GM04504 (cell line): ENCODE measurements at places on chromosomes 4 and X.

DNA sequence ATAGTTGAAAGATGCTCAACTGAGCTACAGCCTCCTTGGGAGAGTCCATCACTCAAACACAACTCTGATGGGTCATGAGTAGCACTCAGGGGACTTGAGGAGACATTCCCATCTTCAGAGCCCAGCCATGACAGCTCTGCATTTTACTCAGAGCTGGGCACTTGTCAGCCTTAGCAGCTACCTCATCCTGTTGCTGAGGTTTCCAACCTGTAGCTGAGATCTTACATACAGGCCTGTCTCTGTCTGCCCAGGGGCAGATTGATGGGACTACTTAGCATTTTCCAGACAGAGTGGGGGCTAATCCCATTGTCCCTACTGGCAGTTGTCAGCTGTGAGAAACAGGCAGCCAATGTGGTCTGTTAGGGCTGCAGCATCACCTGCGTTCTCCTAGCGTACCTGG lies 3.5 kb downstream of the FHDC1 start:
- DNase-seq, result no peak

DNA sequence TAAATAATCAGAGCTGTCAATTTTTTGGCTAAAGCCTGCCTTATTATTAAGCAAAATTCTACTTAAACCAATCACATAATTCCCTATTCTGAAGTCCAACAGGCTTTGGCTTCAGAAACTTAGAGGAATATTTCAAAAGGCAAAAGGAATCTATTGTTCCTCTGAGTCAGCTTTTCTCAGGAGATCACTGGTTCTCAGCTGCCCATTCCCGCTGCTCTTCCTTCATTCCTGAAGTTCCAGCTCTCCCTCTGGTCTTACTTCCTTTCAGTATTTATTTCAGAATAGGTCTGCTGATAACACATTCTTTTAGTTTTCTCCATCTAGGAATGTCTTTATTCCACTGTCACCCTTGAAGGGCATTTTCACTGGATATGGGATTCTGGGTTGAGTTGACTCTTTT lies 133.7 kb downstream of the SOWAHB start:
- DNase-seq, result no peak

DNA sequence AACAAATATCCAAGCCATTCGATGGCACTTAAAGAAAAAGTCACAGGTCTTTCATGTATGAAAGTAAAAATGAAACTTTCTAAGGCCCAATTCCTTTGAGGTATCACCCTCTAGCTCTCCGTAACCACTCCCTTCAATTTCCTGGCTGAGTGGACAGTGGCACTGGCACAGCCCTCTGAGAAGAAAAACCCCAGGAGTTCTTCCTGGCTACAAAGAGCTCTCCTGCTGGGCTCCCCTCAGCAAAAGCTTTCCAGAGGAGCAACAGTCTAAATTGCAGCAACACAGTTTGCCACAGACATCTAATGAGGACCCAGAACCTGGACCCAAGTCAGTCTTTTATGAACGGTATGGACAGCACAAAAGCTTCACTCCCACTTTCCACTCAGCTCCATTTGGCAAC lies 71.8 kb downstream of the FUNDC1 start:
- no peak for DNase-seq

- no peak for DNase-seq
Observed at GRCh38 chr4:88148560-88148959, 9.9 kb downstream of the ABCG2 start.

DNA sequence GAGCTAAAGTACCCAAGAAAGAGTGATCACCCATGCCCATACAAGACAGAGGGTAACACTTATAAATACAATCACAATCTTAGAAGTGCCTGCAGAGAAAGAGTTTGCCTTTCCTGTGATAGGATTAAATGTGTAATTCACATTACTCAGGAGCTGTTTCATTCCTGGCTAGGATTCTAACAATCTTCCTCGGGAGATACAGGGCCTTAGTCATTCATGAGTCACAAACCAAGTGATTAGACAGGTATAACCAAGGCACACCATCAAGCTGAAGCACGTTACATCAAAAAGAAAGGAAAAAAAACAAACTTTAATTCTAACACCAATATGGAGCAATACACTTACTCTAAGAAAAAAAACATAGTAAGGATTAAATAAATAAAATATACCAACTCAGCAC lies 14.9 kb downstream of the ABCG2 start:
- DNase-seq, result peak; percentile 22

DNA sequence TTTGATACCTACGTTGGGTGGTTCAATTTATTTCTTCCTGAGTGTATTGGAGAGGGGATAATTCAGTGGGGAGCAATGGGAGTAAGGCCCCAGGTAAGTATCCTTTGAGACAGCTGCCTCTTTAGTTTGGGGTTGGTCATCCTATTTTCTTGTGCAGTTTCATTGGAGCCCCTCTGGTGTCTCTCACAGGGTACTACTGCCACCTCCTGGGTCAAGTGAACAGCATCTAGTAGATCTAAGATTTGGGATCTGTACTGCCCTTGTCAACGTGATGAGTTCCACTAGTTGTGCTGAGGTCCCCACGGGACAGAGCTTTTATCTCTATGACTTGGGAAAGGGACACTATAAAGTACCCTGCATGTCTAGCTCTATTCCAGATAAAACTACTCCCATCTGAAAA lies 80.6 kb downstream of the PBDC1 start:
- peak; percentile 7 for DNase-seq

- no peak for DNase-seq
Observed at GRCh38 chrX:38606821-38607220, 45.5 kb downstream of the TSPAN7 start.

DNA sequence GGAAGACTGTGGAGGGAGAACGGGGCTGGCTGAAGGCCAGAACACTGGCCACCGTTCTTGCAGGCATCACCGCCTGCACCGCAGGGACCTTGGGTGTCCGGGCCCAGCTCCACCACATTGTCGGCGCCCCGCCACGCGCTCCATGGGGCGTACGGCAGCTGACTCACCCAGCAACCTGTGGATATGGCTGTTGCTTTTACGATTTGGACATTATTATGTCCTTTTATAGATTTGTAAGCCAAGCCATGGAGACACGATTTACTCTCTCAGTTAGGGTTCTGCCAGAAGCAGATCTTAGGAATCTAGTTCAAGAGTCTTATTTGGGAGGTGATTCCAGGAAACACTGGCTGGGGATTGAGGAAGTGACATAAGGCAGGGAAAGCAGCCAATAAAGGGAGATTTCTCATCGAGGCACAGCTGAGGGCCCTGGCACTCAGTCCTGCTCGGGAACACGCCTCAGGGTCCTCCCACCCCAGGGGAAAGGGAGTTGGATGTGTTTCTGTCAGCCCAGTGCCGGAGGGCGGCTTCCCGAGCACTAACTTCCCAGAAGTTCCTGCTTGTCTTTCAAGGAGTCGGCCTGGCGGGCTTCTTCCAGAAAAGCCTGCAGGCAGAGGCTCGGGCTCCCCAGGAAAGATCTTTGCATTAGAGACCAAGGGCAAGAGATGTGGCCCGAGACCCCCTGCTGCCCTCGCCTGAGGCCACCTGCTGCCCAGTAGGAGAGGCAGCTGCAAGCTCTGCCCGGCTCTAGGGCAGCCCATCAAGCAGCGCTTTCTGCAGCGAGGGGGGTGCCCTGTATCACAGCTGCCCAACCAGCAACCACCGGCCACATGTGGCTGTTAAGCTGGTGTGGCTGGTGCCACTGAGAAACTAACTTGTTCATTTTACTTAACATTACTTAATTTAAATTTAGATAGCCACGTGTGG lies 52.9 kb downstream of the CRMP1 start:
- DNase-seq, result no peak

DNA sequence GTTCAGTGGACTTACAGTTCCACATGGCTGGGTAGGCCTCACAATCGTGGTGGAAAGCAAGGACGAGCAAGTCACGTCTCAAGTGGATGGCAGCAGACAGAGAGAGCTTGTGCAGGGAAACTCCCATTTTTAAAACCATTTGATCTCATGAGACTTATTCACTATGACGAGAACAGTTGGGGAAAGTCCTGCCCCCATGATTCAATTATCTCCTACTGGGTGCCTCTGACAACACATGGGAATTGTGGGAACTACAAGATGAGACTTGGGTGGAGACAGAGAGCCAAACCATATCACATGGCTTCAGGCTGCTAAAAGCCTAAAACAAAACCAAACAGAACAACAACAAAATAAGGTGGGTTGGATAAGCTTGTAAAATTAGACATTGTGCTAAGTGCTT lies 194.4 kb upstream of the CPEB2 start:
- no peak for DNase-seq

GRCh38 chrX:153921511-153922446 lies 4.3 kb downstream of the ARHGAP4 start:
- no peak for DNase-seq

- no peak for DNase-seq
Observed at GRCh38 chr4:184892999-184893398, 67.2 kb upstream of the ACSL1 start.

DNA sequence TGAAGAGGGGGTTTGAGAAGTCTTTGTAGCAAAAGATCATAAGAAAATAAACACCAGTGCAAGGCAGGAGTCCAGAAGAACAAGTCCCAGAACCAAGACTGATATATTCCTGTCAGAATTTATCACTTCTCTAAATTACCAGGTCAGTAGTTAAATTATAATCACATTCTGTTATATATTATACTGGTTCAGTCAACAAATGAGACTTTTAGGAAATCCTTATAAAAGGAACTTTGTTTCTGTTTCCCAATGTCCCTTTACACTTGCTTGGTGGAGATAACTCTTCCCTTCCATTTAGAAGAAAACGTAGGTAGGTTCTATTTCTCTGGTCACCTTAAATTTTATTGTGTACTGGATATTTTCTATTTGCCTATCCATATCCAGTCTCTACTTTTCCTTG lies 21.1 kb downstream of the GBA3 start:
- DNase-seq, result no peak

DNA sequence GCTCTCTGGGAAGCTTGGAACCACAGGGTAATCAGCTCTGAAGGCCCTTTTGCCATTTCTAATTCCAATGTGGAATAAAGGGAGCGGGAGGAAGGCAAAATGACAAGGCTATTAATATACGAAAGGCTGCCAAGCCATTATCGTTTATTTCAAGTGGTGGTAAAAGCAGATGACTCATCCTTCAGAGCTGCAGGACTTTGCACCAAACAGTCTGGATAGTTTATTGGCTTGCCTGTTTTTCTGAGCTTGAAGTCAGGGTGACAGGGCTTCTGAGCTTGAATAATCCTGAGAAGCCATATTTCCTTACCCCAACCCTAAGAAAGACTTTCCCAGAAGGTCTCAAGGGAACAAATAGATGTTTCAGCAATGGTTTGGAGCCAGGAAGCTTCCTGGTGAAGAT lies 7.7 kb upstream of the GABRE start:
- peak; percentile 66 for DNase-seq

DNA sequence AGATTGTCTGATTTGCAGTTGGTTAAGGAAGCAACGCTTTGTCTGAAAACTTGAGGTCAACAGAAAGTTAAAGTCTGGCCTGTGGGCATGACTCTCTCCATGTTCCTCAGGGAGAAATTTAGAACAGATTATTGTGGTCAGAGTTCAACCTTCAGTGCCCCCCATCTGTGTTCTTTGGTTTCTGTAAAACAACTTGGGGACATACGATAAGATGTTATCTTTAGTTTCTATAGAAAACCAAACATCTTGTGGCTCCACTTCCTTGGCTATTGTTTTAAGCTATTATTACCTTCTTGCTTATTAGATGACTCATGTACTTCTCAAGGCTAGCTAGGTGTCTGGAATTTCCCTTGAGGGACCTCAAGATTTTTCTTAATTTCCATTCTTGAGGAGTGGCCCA lies 507.7 kb downstream of the PDHA2 start:
- no peak for DNase-seq

GRCh38 chr4:3317011-3317655 lies 24.3 kb downstream of the RGS12 start:
- no peak for DNase-seq

DNA sequence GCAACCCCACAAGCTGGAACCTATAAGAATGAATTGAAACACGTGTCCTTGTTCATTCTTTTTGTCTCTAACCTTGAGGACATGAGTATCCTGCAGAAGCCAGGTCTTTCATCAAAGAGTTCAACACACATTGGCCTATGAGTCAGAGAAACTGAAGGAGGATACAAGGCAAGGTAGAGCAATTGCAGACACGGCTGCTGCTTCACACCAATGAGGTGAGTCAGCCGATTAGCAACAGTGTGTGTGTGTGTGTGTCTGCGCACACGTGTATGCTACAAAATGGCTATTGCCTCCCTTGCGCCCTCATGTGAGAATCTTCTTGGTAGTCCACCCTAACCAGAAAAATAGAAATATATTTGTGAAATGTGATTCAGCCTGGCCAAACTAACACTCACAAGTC lies 1477.7 kb upstream of the IGFBP7 start:
- DNase-seq, result no peak

DNA sequence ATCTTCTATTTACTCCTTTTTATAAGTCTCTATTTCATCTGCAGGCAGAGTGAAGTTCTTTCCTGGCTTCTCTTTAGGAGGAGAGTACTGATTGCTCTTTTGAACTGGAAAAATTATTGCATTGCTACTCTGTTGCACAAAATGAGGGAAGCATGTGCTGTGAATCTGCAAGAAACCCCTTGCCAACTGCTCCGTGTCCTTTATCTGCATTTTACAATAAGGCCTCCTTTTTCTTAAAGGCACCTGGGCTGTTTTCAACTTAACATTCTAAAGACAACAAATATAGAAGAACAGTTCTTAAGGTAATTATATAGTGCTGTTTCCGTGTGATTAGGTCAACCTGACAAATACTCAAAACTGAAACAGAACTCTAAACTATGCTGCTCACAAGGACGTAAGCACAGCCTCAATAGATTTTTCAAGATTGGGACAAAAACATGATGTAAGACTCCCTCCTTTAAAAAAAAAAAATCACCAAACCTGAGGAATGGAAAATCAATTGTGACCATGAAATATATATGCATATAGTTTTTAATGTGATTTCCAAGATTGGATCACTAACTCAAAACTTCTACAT lies 716.6 kb upstream of the INTU start:
- no peak for DNase-seq

DNA sequence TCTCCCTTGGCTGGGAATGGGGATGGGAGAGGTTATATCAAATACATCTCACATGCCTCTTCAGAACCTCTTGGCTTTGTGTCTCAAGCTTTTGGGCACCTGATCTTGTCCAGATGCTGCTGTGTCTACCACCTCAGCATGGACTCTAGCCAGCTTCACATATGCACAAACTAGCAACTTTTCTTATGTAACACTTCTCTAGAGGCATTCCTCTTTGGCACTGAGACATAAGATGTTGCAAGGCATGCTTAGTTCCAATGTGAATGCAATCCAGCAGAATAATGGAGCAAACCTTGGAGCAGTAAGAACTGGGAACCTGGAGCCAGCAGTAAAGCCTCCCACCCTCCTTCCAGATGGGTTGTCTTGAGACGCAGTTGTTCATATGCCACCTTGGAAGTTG lies 113.4 kb upstream of the TMEM47 start:
- no peak for DNase-seq

GRCh38 chr4:130648570-130648969 lies 1552.6 kb downstream of the C4orf33 start:
- DNase-seq, result no peak

DNA sequence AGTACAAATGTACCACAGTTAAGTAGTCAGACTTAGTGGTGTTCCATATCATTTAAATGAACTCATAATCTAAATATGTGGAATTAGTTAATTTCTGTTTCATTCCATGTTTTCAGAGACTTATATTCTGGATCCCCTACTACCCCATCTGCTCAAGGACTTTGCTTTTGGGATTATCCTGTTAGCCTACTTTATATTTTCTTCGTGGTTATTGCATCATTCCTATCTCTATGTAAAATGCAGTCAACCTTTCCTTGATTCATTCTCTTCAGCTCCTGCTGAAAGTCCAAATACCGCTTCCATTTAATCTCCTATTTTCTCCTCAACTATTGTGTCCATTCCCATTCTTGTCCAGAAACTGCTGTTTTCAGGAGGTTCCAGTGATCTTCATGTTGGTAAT lies 25.1 kb downstream of the SLC30A9 start:
- no peak for DNase-seq

- no peak for DNase-seq
Observed at GRCh38 chrX:65674204-65674893, 6.9 kb downstream of the MSN start.
